ENCODE measurements at places on chromosomes 7 and 10.

- DNase-seq: no peak
These were observed 31.8 kb downstream of the ZNF467 start for GRCh38 chr7:149741629-149742028.

DNA sequence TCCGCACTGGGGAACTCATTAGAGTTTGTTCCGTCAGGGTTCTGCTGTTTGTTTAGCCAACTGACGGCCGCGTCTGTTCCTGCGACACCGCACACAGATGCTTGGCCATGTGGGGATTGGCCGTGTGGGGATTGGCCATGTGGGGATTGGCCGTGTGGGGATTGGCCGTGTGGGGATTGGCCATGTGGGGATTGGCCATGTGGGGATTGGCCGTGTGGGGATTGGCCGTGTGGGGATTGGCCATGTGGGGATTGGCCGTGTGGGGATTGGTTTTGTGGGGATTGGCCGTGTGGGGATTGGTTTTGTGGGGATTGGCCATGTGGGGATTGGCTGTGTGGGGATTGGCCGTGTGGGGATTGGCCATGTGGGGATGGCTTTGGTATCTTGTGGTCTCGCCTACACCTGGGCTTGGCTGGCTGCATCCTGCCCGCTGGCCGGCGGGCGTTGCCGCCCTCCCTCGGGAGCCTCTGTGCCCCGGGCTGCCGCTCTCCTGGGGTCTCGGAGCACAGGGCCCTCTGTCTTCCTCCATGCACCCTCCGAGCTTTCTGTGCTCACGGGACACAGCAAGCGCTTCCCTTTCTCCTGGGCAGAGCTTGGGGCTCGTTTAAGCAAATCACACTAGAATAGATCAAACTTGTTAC lies 62.5 kb downstream of the NKX6-2 start:
- no peak for DNase-seq

GRCh38 chr7:93365341-93365740 lies 133.2 kb downstream of the VPS50 start:
- DNase-seq: no peak

DNA sequence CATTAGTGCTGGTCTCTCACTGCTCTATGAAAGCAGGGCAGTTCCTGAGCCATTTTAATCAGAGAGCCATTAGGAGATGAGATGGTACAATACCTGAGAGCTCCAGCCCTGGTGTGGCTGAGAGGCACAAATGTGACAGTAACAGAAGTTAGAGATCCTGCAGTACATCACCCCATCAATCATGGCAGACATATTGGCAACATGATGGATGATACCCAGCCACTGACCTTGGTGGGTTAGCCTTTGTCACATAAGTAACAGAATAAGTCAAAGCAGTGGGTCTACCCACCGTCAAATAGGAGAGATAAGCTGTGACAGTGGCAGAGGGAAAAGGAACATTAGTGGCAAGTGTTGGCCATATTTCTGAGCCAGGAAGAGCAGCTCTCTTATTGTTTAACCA lies 53.3 kb upstream of the NXPH1 start:
- no peak for DNase-seq

- DNase-seq: no peak
These were observed 211.2 kb downstream of the SEMA3D start for GRCh38 chr7:84975586-84976185.

GRCh38 chr10:70500368-70500767 lies 21.8 kb downstream of the PALD1 start:
- no peak for DNase-seq

DNA sequence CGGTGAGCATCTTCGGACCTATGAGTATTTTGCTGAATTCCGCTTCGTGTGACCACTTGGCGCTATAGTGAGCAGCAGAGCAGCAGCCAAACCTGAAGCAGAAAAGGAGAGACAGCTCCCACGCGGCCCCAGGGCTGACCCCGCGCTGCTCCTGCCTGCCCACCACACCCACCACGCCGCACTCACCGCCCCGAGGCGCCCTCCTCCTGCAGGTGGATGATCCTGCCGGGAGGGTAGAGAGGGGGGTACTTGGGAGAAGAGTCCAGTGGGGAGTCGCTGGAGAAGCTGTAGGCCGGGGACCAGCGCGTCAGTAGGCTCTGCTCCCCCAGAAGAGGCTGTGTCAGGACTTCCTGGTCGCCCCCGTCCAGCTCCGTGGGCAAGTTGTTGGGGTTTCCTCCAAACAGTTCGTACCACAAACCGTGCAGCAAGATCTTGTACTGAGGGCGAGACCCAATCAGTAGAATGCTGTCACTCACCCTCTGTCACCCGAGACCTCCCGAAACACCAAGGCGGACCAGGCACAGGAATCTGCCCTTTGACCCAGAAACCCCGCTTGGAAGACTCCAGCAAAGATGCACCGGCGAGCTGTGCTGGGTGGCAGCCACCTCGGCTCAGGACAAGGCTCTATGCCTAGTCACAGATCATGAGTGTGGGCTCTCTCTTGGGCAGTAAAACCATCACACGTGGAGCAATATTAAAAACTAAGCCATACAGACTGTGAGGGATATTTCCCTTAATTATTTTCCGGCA lies 37.6 kb downstream of the DAGLB start:
- no peak for DNase-seq
